CD4-positive, alpha-beta T cell treated with Interleukin-4 for 4 hours (primary cell): ENCODE measurements at places on chromosomes 1 and 21.

GRCh38 chr1:37034121-37035013 lies at the start of gene GRIK3:
Gene GRIK3, minus strand, starts transcription at chr1:37034515. Its CDS starts 407 bp downstream, at chr1:37034108.
- DNase-seq: no peak

- DNase-seq: no peak
Observed at GRCh38 chr1:205497351-205497750, 7.1 kb upstream of the CDK18 start.

DNA sequence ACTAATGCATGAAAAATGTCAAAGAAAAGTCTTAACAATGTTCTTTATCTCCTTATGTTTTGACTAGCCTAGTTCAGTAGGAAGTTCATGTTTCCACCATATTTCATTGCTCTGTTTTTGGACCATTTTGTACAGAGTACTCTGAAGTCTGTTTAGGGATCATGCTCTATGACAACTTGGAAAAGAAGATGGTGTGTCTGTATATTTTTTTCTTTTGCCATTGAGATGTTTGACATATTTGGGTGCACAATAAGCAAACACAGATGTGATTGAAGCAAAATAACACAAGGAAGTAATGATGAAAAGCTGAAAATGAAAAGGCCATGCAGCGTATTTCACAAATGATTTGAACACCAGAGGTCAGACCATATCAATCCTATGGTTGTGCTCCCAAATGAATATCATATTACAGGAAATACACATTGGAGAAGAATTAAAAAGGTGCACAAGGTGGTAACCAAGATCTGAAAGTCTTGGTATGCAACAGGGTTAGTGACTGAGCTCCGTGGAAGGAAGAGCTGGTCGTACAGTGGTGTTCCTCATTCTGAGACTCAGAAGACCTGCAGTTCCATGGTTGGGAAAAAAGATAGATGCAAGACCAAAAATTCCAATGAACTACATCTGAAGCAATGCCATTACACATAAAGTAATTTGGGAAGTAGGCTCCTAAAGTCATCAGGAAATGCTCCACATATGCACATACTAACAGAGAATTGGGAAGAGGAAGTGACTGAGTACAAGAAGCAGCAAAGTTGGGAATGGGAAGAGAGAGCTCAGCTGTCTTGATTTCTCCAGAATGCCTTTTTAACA lies 463.5 kb downstream of the LMO4 start:
- no peak for DNase-seq

DNA sequence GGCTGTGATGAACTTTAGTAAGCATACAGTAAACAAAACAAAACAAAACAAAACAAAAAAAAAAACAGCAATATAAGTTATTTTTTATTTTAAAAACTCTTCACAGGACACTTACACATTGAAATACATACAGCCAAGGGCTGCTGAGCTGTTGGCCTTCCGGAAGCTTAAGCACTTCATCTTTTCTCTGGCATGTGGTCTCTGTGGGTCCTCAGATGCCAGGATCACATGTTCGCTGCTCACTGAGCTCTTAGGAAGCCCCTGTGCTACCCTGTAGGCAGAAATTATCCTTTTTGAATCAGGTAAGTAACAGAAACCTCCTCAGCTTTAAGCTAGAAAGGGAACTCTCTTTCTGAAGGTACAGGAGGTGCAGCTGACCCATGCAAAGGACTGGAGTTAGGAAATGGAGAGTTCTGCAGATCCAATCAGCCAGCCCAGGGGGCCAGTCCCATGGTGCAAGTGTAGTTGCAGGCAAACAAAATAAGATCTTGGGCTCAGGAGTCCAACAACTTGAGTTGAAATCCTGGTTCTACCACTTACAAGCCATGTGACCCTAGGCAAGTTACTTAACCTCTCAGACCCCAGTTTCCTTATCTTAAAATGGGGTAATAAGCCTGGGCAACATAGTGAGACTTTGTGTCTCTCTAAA lies 22.4 kb upstream of the MED18 start:
- DNase-seq: no peak

GRCh38 chr1:194062526-194062925 lies 876.1 kb upstream of the B3GALT2 start:
- no peak for DNase-seq

DNA sequence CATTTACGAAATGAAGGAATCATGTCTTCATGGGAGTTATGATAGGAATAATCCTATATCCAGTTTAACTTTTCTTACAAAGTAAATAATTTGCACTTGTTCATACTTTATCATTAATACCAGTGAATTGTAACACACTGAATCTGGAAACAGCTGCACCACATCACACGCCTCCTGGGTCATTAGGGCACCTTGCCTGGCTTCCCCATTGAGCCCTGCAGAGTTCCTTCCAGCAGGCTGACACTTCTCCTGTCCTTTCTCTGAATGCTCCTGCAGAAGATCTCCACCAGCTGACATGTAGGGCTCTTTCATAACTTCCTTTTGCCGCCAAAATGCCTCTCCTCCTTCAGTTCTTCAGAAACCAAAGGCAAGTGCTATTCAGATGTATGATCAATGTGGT lies 201.1 kb downstream of the DAB1 start:
- no peak for DNase-seq

DNA sequence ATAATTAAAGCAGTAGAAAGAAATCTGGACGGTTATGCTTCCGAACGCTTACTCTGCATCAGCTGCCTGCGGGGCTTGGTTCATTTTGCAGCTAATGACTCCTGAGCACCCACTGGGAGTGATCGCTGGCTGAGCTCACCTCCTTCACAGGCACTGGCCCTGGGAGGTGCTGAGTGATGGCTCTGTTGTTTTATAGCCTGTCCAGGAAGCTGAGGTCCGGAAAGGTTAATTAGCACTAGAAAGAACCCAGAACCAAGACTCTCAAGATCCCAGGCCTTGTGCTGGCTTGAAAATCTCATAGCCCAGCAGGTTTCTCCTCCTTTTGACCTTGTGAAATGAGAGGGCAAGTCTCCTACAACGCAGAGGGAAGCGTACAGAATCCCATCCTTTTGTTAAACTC lies 226.2 kb downstream of the AJAP1 start:
- DNase-seq: no peak

- DNase-seq: no peak
Observed at GRCh38 chr21:44958471-44959191, 18.8 kb downstream of the SLX9 start.

DNA sequence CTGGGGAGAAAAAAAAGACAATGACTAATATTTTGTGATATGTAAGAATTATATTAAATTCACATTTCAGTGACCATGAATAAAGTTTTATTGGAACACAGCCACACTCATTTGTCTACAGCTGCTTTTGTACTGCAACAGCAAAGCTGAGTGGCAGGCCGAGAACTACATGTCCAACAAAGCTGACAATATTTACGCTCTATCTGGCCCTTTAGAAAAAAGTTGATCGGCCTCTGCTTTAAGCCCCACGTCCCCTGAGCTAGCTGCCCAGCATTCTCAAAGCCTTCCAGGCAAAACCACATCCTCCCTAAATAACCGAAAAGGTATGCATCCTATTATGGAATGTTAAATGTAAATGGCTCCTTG lies 8.6 kb downstream of the SLC2A1 start:
- no peak for DNase-seq

GRCh38 chr1:6048179-6048867 lies 2.6 kb downstream of the KCNAB2 start:
- DNase-seq: no peak

DNA sequence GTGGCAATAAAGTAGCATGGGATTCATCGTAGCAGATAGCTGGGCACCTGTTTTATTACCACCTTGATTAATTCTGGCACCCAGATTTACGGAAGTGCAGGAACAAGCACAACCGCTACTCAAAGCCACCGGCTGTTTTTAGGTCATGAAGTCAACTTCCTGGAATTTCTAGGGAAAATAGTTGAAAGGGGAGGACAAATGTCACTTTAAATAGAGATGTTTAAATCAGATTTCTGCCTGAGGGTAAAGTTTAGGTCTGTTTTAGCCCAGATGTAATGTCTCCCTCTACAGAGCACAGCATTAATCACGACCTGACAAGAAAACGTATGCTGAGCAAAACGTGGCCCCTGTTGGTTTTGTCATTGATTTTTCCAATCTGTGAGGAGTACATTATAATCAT lies 8.0 kb downstream of the ADGRL2 start:
- DNase-seq: no peak

GRCh38 chr1:19036041-19036812 lies 79.8 kb upstream of the IFFO2 start:
- DNase-seq: no peak

- DNase-seq: no peak
Observed at GRCh38 chr1:32755098-32755809, 52.7 kb upstream of the SYNC start.

DNA sequence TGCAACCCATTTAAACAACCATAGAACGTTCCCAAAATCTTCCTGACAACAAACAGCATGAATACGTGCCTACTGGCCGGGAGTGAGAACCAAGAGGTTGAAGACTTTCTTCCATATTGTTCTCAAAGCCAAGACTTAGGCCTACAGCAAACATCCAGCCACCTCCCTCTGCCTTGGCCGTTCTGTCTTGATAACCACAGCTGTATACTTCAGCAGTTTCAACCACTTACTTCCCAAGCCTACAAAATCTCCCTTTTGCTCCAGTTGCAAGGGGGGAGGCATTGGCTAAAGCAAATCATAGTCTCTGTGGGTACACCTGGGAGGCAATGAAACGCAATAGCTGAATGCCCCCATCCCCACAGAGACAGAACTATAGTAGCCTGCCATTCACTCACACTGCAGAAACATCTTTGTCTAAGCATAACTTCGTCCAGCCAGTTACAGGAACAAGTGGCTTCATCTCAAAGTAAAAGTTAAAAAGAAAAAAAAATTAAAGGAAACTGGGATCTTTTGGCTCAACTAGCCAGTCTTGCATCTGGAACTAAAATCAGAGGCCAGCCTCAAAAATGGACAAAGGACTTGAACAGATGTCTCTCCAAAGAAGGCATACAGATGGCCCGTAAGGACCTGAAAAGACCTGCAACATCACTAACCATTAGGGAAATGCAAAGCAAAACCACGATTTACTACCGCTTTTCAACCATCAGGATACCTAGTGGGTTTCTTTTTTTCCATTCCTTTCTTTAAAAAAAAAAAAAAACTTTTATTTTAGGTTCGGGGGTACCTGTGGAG lies 186.0 kb downstream of the PSMG1 start:
- DNase-seq: no peak

DNA sequence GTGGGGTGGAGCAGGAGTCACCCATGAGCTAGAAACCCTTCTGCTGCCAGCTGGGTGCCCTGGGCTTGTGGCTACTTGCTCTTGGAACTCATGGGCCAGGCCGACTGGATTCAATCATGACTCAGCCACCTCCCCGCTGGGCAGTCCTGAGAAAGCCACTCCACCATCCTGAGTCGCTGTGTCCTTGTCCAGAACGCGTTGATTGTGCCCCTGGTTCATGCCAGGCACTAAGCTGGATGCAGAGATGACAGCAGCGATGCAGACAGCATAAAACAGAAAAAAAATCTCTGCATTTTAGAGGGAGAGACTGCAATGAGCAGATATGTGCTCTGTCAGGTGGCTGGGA lies 10.6 kb downstream of the PADI1 start:
- no peak for DNase-seq

DNA sequence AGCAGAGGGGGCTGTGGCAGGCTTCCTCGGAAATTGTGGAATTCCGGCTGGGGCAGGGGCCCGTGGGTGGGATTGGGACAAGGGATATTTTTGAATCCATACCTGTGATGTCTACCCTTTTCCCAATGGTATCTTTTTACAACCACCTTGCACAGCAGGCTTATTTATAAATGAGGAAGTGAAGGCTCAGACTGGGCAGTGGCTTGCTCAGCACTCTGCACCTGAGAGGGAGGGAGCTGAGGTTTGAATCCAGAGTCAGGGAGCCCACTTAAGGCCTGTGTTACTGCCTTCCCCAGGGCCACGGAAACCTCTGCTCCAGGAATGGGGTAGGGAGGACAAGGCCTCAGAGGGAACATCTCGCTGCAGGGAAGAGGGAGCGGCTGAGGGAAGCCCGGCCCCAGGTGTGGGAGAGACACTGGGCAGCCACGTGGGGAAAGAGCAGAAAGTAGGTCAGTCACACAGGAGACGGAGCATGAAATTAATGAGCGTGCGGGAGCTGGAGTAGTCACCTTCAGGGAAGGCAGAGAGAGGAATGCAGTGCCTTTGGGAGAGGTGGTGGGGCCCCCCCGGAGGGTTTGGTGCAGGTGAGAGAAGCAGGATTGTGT lies 35.4 kb upstream of the SCMH1 start:
- DNase-seq: no peak

DNA sequence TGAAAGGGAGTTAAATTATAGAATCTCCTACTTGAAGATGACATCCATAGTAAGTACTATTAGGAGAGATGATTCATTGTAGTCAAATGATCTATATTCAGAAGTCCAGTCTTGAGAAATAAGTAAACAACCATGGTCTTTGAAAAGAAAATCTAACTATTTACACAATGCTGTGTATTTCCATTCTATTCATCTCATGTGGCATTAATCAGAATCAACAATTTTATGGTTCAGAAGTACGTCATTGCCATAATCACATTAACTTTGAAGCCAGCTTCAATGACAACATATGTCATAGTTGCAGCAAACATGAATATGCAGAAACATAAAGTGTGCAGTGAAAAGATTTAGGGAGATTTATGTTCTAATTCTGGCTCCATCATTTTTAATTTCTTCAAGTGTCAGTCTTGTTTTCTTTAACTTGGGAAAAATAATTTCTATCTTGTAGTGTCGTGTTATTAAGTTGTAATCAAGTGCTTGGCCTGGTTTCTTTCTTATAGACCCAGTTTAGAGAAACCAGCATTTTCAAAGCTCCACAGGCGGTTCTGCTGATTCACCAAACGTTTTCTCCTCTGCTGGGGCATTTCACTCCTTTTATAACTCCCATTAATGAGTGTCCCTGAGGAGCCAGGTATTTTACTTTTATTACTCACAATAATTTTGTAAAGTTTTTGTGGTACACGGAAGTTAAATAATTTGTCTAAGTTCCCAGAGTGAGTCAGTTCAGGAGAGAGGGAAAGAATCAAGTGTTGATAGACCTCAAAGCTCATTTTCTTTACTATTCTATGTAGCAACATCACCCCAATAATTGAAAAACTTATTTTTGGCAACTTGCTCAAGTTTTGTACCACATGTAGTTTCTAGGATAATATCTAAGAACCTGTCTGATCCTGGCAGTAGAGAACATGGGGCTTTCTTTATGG lies 35.9 kb upstream of the PTGS2 start:
- no peak for DNase-seq
